ENCODE measurements at places on chromosomes 2 and 18. TPM values are rescaled to one million over a fixed set of nuclear protein-coding genes. Genes with fewer than 3 reads are reported as not detected.

Gene EFR3B
- polyA plus RNA-seq: not detected

Gene GULP1
- not detected for polyA plus RNA-seq

Gene SCN3A
- polyA plus RNA-seq: not detected

Gene L3MBTL4
- polyA plus RNA-seq: not detected

Gene EGR4
- not detected for polyA plus RNA-seq

Gene OR6B2
- not detected for polyA plus RNA-seq

Gene DNER
- not detected for polyA plus RNA-seq

Gene UGT1A4
- polyA plus RNA-seq: not detected

Gene LYPD6
- polyA plus RNA-seq: not detected

Gene CCDC85A
- not detected for polyA plus RNA-seq

GRCh38 chr2:166170356-166170755 lies 42.5 kb upstream of the SCN1A start:
- no peak for DNase-seq

DNA sequence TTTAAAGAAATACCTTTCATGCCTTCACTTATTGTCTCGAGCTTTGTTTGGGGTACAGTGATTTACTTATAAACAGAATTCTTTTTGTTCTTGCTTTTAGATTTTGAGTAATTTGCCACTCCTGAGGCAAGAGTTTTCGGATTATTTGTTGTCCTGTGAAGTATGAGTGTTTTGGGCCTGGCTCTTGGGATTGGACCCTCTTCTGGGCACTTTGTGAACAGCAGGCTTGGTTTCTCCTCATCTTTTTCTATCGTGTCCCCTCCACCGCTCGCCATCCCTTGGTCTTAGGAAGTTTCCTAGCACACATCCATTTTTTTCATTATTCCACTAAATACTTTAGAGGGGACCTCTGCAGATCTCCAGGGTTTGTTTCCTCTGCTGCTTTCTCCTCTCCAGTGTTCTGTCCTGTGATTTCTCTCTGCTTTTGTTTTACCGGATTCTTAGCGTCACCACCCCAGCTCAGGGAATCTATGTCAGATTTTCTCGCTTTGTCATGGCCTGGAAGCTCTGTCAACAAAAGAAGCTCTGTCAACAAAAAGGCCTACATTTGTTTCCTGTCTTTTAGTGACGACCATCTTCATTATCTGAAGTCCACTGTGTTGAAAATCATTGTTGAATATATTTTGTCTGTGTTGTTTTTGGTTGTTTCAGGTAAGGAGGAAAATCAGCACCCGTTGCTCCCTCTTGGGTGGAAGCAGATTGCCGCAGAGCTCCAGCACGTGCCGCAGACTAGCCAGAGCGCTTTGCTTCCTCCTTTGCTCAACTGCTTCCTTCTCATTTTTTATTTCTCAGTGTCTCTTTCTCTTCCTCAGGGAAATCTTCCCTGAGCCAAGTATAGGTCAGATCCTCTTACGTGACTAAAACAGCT lies 27.8 kb downstream of the ANKRD62 start:
- no peak for DNase-seq

DNA sequence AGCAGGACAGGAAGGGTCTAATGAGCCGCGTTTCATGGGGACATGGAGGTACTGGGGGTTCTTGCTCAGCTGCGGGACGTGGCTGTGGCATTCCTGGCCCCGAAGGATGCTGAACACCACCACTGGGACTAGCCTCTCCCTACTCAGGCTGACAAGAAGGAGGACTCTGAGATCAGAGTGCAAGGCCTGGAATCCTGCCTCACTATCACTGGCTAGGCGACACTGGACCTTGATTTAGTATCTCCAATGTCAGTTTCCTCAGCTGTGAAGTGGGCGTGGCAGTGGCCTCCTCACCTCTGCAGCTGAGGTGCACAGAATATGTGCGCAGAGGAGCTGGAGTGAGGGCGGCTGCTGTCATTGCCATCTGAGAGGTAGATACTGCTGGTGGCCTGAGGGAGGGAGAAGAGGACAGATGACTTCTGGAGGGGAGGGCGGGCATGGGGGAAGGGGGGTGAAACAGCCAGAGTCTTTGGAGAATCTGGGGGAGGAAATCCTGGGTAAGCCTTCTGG lies 157.8 kb upstream of the CAPN13 start:
- DNase-seq: no peak

- no peak for DNase-seq
Measured at GRCh38 chr2:66496670-66497420, 61.9 kb downstream of the MEIS1 start.

- DNase-seq: no peak
Measured at GRCh38 chr18:8735274-8735673, 29.9 kb downstream of the MTCL1 start.

DNA sequence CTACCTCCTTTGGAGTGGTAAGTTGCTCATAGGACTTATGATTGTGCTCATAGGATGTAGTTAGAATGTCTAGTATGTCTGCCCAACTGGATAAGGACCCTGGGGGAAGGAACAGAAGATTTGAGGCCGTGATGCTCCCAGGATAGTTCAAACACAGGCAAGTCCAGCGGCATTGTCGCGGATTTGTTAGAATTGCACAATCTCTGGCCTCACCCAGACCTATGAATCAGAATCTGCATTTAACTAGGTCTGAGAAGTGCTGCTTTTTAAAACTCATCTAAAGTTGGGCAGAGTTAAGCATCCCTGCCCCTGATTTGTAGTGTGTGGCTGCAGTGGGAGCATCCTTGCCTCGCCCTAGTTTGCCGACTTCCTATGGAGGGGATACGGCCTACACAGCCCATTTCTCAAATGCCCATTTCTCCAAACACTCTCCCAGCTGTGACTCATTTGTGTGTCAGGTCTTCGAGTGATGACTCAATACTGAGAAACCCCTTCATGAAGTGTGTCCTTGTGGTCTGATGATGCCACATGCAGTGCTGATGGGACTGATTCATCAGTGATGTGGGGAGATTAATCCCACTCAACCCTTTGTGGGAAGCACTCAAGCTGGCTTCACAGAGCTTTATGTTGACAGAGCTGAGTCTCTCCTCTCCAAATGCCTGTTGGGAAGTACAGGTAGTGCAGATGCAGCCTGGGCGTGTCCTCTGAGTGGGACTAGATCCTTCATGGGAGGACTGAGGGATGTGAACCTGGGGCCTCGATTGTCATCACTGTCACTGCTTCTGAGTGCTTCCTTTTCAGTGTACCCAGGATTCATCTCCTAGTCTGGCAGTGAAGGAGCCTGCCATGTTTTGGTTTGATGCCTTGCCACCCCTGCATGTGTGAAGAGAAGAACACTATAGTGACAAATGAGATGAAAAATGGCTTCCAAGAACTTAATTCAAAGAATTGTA lies 18.7 kb downstream of the SMIM21 start:
- DNase-seq: no peak

DNA sequence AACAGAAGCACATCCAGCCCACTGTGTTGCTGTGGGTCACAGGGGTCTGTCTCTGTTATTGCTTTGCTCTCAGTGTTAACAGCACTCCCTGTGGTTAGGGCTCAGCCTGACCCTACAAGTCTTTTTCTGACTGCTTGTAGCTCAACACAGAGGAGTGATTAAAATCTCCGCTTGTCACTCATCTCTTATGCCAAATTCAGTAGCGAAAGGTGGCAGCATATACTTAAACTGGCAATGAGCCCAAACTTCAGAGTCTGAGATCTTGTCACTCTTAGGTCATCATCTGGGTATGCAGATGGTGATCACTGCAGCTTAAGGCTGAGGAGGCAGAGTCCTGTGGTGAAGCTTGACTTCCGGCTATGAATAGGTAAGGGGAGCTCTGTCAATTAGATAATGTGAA lies 63.3 kb upstream of the CSRNP3 start:
- DNase-seq: no peak

DNA sequence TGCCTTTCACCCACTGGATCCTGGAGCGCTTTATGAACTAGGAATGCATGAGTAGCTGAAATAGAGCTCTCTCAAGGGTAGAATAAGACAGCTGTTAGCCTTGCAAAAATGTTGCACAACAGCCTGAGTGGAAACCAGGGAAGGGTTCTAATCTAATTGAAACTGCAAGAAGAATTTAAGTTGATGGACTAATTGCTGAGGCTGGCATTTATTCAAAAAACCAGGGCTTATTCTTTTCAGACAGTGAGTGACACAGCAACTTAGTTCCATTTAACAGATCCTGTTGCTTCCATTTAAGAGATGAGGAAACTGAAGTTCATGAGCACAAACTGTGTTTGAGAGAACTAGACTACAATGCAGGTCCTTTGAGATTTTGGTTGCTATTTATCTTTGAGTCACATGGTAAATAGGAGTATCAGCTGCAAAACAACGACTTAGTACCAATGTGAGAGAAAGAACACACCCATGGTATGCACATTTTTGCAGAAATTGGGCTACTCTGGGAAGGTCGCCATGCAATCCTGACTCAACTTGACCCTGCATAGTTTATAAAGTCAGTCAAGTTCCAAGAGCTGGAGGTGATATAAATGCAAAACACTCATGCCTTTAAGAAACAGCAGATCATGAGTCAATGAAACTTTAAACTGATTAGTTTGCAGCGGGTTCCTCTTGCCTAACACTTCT lies 76.4 kb upstream of the PARD3B start:
- DNase-seq: no peak

DNA sequence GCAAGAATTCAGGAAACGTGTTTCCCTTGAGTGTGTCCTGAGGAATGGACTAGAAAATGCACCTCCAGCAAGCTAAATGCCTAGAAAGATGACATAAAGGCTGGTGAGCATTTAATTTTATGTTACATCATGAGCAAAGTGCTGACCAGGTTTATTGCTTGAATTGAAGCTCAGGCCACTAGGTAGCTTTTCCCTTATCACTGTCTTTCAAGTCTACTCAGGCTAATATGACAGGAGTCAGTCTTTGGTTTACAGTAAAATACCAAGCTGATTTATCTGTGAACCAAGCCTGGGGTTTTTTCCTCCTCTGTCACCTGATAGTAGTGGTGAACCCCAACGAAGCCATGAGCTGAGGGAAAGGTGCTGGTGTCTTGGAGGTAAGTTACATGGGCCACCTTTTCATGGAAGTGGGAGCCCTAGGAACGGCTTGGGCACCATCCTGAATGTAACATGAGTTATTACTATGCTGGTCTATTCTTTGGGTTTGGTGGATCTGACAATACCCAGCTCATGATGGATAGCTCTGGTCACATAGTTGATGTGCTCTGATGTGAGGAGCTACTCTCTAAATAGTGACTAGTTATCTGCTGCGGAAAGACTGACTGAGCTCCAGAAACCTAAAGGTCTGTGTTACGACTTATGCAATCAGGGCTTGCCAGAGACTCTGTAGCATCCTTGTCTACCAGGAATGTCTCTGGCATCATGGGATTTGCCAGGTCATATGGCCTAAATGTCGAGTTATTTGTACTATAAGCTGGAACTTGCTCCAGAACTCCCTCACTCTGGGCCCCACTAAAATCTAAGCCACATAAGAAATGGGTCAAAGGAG lies 39.8 kb downstream of the NUP35 start:
- DNase-seq: no peak

DNA sequence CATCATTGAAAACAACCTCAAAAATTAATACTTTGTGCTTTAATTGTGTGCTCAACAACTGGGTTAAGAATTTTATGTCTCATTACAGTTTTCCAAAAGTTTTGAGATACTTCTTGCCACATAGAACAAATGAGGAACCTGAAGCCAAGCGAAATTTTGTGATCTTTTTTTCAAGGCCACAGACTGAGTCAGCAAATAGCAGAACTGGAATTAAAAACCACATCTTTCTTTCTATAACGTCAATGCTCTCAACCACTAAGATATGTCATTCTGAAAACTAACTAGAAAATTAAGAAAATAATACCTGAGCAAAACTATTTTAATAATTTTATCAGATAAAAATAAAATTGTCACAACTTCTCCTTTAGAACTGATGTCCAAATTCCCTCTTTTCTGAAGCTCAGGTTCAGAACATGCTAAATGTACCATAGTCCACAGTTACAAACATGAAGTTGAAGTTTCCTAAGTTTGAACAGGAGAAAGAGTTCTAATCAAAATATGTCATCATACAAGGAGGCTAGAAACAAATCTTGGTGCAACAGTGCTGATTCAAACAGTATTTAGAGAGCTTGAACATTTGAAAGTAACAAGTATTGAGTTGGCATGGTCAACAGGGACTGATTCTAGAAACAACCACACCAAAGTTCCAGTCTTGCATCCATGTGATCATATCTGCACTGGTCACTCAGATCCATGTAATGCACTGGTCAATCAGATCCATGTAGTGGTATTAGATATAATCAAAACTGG lies 27.6 kb upstream of the CALCRL start:
- DNase-seq: no peak

- DNase-seq: no peak
Measured at GRCh38 chr2:16625201-16625729, 40.4 kb downstream of the CYRIA start.

GRCh38 chr2:176491172-176491904 lies 222.1 kb downstream of the MTX2 start:
- peak; percentile 7 for DNase-seq

DNA sequence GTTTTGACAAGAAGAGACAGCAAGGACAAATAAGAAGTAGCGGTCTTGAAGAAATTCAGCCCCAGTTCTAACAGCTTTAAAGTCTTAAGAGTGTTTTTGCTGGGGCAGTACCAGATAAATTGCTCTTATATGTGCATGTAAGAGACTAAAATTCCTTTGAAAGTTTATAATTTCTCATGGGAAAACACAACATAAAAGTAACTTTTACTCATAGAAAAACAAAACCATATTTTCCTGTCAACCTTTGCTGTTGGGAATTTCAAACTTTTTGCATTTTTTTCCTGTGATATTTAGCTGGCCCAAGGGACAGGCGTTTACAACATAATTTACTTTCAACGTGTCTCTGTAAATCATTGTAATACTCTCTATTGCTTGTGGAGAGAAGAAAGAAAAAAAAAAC lies 767.8 kb upstream of the ZEB2 start:
- no peak for DNase-seq

GRCh38 chr18:65282096-65282495 lies 468.7 kb upstream of the CDH7 start:
- DNase-seq: no peak

- DNase-seq: no peak
Measured at GRCh38 chr18:59792353-59792752, 95.1 kb upstream of the CCBE1 start.

GRCh38 chr18:44197832-44198611 lies 482.7 kb upstream of the SETBP1 start:
- DNase-seq: no peak

- no peak for DNase-seq
Measured at GRCh38 chr2:98013407-98014042, 17.8 kb upstream of the TMEM131 start.

DNA sequence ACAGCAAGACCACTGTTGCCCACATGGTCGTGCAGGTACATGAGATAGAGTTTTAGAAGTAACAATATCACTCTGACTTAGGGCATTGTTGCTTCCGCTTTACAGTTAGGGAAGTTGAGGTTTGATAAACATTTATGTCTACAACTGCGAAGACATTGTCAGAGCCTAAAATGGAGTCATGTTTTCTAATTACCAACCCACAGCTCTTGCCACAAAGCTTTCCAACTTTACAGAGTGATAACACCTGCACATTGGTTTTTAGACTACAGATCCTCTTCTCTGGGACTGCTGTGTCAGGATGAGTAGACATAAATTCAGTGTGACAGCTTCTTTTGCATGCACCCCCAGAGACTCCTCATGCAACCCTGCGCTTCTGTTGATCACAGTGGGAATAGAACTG lies 119.0 kb downstream of the FEZ2 start:
- no peak for DNase-seq
